ENCODE measurements at places on chromosomes 7 and 10.

DNA sequence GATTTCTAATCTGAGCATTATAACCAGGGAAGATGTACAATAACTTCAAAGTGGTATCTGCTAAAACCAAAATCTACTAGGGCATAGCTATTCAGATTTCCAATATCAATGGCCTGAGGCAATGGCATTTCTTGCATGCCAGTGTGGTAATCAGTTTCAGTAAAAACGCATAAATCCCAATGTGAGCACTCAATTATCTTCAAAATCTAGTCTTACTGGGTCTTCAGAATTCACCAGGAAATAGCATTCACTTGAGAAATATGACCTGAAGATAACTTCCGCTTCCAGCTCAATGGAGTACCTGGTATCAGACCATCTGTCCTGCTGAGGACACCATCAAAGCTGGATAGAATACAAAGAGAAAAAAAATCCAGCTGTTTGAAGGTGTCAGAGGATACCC, 72.4 kb downstream of the TRIL start:
- no peak for DNase-seq

- DNase-seq, result no peak
Measured at GRCh38 chr7:64642875-64643274, 23.1 kb upstream of the ZNF107 start.

DNA sequence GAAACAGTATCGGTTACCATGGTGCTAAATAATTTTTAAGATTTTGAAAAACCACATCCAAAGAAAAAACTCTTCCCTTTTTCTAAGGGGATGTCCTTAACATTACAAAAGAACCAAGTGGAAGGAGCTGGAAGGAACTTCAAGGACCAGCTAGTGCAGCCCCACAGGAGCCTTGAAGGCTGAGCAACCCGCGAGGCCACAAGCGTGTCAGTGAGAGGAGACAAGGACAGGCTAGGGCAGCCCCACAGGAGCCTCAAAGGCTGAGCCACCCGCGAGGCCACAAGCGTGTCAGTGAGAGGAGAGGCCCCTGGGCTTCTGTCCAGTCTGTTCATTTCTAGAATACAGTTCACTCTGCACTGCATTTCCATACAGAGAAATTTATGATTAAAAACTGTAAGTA, 80.1 kb upstream of the ATP6V0A4 start:
- DNase-seq, result no peak

DNA sequence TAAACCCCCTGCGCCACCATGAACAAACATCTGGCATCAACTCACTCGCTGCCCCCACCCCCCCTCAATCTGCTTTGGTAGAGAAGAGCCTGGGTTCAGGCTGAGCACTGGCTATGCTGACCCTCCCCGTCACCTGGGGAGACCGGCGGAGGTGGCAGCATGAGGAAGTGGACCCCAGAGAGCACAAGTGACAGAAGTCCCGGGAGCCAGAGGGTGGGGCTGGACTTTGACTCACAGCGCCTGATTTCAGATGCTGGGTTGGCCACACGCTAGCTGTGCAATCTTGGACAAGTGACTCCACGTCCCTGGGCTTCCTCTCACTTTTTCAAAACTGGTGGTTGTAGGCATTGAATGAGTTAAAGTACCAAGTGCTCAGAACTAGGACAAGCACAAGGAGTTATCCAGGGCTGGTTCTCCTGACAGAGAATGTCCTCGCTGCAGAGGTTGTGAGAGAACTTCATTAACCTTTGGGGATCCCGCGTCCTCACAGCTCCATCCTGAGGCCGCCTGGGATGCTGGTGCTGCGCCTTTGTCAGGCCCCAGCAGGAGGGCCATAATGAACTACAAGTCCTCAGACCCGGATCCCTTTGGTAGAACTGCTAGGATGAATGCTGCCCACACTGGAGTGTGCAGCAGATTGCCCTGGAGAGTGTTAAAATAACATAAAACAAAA, 48.8 kb upstream of the RASGEF1A start:
- no peak for DNase-seq

DNA sequence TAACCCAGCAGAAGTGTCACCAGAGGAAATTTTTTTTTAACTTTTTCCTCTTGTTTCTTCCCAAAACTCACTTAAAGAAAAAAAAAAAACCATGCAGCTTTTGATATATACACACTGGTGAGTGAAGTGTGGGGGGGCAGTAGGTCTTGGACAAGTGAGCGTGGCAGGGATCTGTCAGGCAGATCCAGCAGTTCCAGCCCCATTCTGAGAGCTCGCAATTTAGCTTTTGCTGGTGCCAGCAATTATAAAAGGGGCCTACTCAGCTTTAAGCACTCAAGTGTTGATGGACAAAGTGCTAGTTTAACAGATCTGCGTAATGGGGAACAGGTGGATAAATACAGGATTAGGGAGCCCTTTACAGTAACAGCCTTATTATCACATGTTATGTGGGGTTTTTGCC, 619.2 kb upstream of the GALNT17 start:
- DNase-seq, result no peak

DNA sequence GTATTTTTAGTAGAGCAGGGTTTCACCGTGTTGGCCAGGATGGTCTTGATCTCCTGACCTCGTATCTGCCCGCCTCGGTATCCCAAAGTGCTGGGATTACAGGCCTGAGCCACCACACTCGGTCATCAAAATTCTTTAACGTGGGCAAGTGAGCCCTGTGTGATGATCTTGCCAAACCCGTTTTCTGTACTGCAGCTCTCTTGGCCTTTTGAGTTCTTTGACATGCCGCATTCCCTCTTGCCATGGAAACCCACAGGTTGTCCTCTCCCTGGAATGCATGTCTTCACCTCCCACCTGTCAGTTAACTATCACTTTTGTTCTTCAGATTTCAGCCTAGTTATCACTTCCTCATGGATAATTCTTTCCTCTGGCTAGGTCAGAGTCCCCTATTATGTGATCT, 5.0 kb downstream of the NUP205 start:
- no peak for DNase-seq

DNA sequence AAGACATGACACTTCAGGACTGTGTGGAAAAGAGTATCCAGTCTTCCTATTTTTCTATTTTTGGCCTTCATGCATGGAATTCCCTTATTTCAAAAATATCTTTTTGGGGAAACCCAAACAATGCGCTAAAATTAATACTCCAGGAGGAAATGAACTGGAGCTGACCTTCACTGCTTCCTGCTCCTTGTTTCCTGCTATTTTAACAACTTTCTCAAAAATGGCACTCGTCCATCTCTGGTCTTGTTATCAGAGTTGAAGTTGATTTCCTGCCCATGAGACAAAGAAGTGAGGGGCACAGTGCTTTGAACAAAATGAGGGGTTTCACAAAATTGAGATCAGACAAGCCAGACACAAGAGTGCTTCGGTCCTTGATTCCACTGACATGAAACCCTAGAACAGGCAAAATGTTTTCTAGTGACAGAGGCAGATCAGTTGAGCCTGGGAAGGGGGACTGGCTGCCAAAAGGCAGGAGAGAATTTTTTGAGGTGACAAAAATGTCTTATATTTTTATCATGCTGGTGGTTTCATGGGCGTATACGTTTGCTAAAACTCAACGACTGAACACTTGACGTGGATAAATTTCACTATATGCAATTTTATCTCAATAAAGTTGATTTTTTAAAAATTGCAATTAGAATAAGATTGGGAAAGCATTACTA, 193.2 kb downstream of the CREB5 start:
- DNase-seq, result no peak

DNA sequence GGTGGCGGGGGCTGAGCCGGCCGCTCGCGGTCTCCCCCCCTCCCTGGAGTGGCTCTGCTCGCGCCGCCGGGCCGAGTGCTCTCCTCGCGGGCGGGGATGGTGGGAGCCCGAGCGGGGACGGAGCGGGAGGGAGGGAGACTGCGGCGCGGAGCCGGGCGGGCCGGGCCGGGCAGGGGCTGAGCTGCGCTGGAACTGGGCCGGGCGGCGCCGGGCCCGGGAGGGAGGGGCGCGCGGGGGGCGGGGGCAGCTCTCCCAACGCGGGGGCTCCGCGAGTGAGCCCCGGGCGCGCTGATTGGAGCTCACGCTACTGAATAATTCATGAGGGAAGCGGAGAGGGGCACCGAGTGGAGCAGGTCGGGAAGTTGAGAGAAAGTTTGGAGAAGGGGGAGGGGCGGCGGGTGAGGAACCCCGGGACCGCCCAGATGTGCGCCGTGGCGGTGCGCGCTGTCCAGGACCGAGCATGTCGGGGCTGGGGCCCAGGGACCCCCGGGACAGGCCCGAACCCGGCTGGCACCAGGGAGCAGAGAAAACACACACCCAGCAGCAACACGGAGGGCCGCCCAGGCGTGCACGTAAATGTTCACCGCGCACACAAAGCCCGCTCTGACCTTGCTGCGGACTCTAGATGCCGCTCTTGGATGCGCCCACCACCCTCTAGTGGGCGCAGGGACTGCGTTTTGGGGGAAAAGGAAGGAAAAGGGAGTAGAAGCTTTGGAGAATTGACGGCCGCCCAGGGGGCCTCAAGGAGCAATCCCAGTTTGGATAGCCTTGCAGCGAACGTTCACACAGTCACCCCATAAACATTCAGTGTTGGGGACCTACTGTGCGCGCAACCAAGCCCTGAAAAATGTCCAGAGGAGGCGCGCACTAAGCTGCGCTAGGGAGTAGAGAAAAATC, at the start of gene EPHB4:
TSS of gene EPHB4 (minus strand) at position 194 of the 897 bp plus-strand sequence. CDS start 493 bp downstream, outside the sequence.
- DNase-seq, result peak; percentile 92

GRCh38 chr10:32347363-32348022, 535 bp upstream of the EPC1 start:
- DNase-seq, result no peak

GRCh38 chr10:44465401-44466115, 80.7 kb upstream of the CXCL12 start:
- no peak for DNase-seq

DNA sequence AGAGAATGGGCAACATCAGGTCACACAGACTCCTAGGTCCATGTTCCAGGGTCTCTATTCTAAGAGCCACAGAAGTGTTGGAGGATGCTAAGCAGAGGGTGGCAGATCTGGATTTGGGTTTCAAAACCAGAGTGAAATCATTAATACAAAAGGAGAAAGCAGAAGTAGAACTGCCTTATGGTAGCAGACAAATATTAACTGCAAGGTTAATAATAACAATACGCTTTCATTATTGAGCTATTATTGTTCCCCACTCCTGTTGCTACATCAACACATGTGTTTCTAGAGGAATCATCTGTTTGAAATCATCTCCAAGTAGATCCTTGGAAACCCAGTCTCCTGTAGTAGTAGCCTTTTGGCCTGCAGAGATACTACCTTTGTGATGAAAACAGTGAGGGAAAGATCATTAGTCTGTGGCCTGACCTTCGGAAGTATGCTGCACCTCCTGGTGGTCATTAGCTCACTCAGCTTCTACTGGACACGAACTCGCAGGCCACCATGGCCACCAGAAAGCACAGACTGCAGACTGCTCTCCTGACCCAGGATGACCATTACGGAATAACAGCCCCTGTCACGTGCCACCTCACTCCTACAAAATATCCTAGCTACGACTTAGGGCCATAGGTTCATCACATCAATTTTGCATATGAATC, 84.6 kb downstream of the XPNPEP1 start:
- no peak for DNase-seq

DNA sequence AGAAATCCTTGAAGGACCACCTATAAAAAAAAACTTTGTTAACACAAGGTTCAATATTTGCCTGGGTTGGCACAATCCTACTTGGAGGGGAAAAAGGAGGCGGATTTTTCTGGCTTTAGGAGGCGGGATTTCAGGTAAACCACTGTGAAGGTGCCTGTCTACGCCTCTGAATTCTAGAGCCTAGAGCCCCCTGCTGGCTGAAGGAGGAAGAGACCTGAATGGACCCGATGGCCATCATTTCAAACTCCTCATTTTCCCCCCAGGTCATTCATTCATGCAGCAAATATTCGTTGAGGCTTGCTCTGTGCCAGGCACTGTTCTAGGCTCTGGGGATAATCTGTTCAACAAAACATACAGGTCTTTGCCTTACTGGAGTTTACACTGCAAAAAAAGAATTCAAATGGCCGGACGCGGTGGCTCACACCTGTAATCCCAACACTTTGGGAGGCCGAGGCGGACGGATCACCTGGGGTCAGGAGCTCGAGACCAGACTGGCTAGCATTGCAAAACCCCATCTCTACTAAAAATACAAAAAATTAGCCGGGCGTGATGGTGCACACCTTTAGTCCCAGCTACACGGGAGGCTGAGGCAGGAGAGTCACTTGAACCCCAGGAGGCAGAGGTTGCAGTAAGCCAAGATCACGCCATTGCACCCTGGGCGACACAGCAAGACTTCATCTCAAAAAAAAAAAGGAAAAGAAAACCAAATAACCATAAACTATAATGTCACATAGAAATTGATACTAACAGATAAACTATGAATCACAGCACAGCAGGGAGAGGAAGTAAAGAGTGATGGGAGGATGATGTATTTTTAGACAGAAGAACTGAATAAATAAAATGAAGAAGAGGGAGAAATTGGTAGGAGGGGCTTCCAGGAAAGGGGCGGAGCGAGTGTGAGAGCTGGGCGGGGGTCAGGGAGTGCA, 90.1 kb upstream of the NFE2L3 start:
- peak; percentile 41 for DNase-seq

DNA sequence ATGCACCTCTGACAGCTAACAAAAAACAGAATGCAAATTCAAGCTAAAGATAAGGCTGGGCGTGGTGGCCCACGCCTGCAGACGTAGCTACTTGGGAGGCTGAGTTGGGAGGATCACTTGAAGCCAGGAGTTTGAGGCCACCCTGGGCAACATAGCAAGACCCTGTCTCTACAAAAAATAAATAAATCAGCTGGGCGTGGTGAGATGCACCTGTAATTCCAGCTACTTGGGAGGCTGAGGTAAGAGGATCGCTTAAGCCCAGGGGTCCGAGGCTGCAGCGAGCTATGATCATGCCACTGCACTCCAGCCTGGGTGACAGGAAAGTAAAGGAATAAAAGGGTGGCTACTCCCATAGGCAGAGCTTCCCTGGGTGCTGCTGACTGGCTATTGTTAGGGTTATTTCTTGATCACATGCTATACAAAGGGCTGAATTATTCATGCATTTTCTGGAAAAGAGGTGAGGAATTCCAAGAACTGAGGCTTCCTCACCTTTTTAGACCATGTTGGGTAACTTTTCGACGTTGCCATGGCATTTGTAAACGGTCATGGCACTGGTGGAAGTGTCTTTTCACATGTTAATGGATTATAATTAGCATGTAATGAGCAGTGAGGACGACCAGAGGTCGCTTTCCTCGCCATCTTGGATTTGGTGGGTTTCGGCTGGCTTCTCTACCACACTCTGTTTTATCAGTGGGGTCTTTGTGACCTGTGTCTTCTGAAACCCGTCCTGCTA, 6.9 kb upstream of the PSMG3 start:
- DNase-seq, result no peak

- DNase-seq, result no peak
Measured at GRCh38 chr7:8594115-8594514, 160.7 kb downstream of the NXPH1 start.
